ENCODE measurements at places on chromosomes 16 and 17. TPM values are rescaled to one million over a fixed set of nuclear protein-coding genes. Genes with fewer than 3 reads are reported as not detected.

The KRT15 gene
- 18.9 TPM for polyA plus RNA-seq

The MSI2 gene
- 49.4 TPM for polyA plus RNA-seq

The ZNF287 gene
- 2.7 TPM for polyA plus RNA-seq

DNA sequence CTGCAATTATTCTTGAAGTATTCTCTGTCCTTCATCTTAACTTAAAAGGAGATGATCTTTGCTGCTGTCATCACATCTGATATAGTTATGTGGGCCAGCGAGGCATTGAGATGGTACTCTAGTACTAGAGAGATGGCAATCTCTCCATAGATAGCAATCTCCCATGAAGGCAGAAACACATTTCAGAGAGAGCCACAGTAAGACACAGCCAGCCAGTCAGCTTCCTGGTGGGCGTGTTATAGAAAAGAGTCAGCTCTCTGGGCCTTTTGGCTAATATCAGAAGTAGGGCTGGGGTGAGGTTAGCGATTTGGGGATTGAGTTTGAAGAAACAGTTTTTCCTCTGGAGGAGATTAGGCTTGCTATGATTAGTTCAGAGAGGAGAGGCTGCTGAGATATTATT, 22.6 kb upstream of the EFCAB13 start:
- no peak overlapping the region for H3K4me3 ChIP-seq
- H3K4me1 ChIP-seq, result no peaks in the 10 kb centered on the region
- no peaks in the 10 kb centered on the region for H3K27me3 ChIP-seq
- peaks cover 7% of the 10 kb centered on the region for H3K36me3 ChIP-seq
- DNase-seq, result no peak

GRCh38 chr17:77436058-77436442, 295.3 kb downstream of the SEC14L1 start:
- no peaks in the 10 kb centered on the region for H3K27me3 ChIP-seq
- no peak overlapping the region for H3K27ac ChIP-seq
- DNase-seq, result no peak
- no peak overlapping the region for H3K4me3 ChIP-seq

DNA sequence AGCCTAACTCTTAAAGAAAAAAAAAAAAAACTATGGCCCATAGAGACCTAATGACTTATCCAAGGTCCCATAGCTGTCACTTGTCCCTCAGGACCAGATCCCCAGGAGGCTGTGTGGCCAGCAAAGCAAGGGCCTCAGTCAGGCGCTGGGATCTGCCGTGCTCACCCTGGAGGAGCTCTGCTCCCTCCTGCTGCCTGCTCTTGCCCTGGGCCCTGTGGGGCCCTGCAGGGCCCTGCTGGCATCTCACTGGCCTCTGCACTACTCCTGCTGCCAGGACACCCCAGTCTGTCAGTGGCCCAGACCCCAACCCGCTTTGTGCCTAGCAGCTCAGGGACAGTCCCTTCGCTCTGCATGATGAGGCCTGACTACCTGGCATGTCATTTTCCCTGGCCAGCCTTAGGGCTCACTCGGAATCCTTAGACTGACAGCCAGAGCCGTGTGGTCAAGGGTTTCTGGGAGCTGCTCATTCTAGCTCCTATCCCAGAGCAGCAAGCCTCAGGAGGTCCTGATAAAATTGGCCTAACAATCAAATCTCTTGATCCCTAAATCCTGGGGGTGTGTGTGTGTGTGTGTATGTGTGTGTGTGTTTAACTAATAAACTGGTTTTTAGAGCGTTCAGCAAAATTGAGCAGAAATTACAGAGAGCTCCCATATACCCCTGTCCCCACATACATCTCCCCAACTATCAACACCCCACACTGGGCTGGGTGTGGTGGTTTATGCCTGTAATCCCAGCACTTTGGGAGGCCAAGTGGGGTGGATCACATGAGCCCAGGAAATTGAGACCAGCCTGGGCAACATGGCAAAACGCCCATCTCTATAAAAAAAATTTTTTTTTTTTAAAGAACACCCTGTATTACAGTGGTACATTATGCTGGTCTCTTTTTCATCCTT, 21.7 kb downstream of the KATNIP start:
- H3K4me1 ChIP-seq, result no peaks in the 10 kb centered on the region
- no peaks in the 10 kb centered on the region for H3K36me3 ChIP-seq
- H3K27me3 ChIP-seq, result no peaks in the 10 kb centered on the region
- H3K4me3 ChIP-seq, result no peak overlapping the region
- DNase-seq, result no peak
- H3K27ac ChIP-seq, result no peak overlapping the region

- no peak for DNase-seq
- H3K4me3 ChIP-seq, result no peak overlapping the region
- H3K36me3 ChIP-seq, result peaks cover 19% of the 10 kb centered on the region
- no peaks in the 10 kb centered on the region for H3K4me1 ChIP-seq
Measured at GRCh38 chr17:82077617-82078358, 12.2 kb upstream of the DUS1L start.

GRCh38 chr17:12911239-12911638, 106.6 kb downstream of the ELAC2 start:
- DNase-seq, result no peak
- H3K4me1 ChIP-seq, result no peaks in the 10 kb centered on the region
- H3K4me3 ChIP-seq, result no peak overlapping the region
- H3K36me3 ChIP-seq, result no peaks in the 10 kb centered on the region

DNA sequence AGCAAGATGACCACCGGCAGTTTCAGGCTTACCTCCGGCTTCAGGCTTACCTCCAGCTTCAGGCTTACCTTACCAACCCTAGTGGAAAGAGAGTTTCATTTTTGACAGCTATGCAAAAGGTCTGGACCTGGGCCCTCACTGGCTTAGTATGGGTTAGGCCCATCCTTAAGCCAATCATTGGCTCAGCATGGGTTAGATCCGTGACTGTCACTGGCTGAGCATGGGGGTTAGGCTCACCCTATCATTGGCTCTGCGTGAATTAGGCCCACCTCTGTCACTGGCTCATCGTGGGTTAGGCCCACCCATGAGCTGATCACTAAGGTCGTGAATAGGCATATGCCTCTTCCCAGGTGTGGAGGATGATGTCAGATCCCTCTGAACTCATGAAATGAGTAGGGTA, 8.1 kb downstream of the NDE1 start:
- H3K27ac ChIP-seq, result no peak overlapping the region
- no peaks in the 10 kb centered on the region for H3K27me3 ChIP-seq
- no peak for DNase-seq
- no peaks in the 10 kb centered on the region for H3K36me3 ChIP-seq

GRCh38 chr17:66904760-66905624, 59.5 kb upstream of the CACNG4 start:
- H3K4me1 ChIP-seq, result no peaks in the 10 kb centered on the region
- no peaks in the 10 kb centered on the region for H3K27me3 ChIP-seq
- H3K4me3 ChIP-seq, result no peak overlapping the region

DNA sequence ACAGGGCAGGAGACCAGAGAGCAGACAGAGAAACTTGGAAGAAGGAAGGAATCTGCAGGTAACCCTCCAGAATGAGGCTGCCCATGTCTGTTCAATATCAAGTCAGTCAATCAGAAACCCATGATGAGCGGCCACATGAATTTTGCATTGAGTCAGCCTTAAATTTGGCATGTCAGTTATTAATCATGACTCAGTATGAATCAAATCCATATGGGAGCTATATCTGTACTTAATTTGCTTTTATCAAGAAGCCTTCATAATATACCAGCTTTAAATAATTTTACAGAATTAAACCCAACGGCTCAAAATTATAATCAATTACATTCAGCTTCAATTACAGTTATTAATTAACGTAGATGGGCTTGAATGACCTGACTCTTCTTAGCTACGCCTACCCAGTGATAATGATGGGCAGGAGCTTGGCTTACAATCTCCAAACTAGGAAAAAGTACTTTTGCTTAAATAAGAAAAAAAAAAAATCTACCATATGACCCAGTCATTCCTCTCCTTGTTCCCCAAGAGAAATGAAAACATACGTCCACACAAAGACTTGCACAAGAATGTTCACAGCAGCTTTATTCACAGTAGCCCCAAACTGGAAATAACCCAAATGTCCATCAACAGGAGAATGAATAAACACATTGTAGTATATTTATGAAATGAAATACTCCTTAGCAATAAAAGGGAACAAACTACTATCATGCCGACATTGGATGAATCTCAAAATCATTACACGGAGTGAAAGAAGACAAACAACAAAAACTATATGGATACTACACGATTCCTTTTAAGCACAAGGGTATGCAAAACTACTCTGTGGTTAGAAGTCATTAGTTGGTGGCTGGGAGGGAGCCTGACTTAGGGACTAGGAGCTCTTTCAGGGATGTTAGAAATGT, 48.6 kb downstream of the SLC39A11 start:
- H3K4me3 ChIP-seq, result no peak overlapping the region
- H3K36me3 ChIP-seq, result no peaks in the 10 kb centered on the region
- H3K4me1 ChIP-seq, result no peaks in the 10 kb centered on the region
- no peak overlapping the region for H3K27ac ChIP-seq
- DNase-seq, result no peak
- H3K27me3 ChIP-seq, result no peaks in the 10 kb centered on the region

DNA sequence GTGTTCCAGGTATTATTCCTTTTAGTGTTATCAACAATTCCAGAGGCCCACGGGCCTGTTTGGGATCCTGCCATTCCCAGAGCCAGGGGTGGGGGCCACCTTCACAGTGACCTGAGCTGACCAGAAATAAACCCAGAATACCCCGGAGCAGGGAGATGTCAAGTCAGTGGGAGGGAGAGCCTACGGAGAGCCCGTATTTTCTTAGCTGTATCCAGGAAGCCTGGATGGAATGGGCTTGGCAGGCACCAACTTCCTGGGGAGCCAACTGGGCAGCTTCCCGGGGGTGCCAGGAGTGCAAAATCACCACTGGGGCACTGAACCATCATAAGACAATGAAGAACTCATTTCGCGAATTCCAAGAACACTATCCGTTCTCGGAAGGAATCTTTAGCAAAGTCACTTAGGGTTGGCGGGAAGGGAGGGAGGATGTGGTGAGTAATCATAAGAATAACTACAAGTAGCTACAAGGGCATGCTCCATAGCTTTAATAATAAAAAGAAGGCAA, 13.2 kb upstream of the MRTFB start:
- H3K4me3 ChIP-seq, result no peak overlapping the region
- no peaks in the 10 kb centered on the region for H3K36me3 ChIP-seq
- no peaks in the 10 kb centered on the region for H3K27me3 ChIP-seq
- H3K4me1 ChIP-seq, result no peaks in the 10 kb centered on the region
- H3K27ac ChIP-seq, result no peak overlapping the region

- no peaks in the 10 kb centered on the region for H3K36me3 ChIP-seq
- no peak overlapping the region for H3K4me3 ChIP-seq
- H3K27ac ChIP-seq, result no peak overlapping the region
- H3K4me1 ChIP-seq, result no peaks in the 10 kb centered on the region
Measured at GRCh38 chr17:8793649-8794048, 5.5 kb downstream of the MFSD6L start.

GRCh38 chr17:64156670-64157069, 26.7 kb upstream of the ERN1 start:
- H3K36me3 ChIP-seq, result no peaks in the 10 kb centered on the region
- peaks cover 4% of the 10 kb centered on the region for H3K4me1 ChIP-seq
- H3K27ac ChIP-seq, result peak overlapping the region; percentile 27
- DNase-seq, result no peak
- no peaks in the 10 kb centered on the region for H3K27me3 ChIP-seq
- no peak overlapping the region for H3K4me3 ChIP-seq

The CD300C gene
- 1.1 TPM for polyA plus RNA-seq

The KRT27 gene
- polyA plus RNA-seq, result not detected

The RAB37 gene
- polyA plus RNA-seq, result 1.8 TPM

- H3K36me3 ChIP-seq, result no peaks in the 10 kb centered on the region
- DNase-seq, result no peak
- peaks cover 3% of the 10 kb centered on the region for H3K4me1 ChIP-seq
- no peak overlapping the region for H3K4me3 ChIP-seq
Measured at GRCh38 chr16:57889111-57889510, 81.8 kb downstream of the CNGB1 start.

DNA sequence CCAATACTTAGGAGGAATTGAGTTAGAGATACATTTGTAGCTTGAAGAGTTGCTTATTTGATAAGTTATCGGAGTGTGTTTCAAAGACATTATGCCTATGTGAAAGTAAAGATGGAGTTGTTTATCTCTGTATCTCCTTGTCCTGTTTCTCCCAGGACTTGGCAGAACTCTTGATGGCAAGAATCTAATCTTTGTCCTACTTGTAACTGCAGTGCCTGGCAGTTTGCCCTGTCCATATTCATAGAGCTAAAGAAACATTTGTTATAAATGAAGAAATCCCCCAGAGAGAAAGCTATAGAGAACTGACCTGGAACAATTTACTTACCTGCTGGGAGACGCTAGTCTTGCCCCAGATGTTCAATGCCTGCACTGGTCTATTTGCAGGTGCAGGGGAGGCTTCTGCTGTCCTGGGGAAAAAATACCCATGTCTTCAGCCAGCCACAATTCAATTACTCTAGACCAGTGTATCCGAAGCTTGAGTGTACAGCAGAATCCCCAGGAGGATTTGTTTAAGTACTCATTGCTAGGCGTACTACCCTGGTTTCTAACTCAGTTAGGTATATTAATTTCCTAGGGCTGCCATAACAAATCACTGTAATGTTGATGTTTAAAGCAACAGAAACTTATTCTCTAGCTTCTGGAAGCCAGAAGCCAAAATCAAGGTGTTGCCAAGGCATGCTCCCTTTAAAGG, 410.0 kb upstream of the HSBP1 start:
- DNase-seq, result no peak
- H3K27ac ChIP-seq, result no peak overlapping the region
- H3K36me3 ChIP-seq, result no peaks in the 10 kb centered on the region
- no peaks in the 10 kb centered on the region for H3K4me1 ChIP-seq
- H3K27me3 ChIP-seq, result no peaks in the 10 kb centered on the region

DNA sequence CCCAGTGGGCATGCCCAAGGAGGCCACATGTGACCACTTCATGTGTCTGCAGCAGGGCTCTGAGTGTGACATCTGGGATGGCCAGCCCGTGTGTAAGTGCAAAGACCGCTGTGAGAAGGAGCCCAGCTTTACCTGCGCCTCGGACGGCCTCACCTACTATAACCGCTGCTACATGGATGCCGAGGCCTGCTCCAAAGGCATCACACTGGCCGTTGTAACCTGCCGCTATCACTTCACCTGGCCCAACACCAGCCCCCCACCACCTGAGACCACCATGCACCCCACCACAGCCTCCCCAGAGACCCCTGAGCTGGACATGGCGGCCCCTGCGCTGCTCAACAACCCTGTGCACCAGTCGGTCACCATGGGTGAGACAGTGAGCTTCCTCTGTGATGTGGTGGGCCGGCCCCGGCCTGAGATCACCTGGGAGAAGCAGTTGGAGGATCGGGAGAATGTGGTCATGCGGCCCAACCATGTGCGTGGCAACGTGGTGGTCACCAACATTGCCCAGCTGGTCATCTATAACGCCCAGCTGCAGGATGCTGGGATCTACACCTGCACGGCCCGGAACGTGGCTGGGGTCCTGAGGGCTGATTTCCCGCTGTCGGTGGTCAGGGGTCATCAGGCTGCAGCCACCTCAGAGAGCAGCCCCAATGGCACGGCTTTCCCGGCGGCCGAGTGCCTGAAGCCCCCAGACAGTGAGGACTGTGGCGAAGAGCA, 4.4 kb downstream of the WFIKKN2 start:
- peaks cover 11% of the 10 kb centered on the region for H3K27me3 ChIP-seq
- peaks cover 11% of the 10 kb centered on the region for H3K4me1 ChIP-seq
- H3K36me3 ChIP-seq, result no peaks in the 10 kb centered on the region
- DNase-seq, result no peak

- peaks cover 2% of the 10 kb centered on the region for H3K4me1 ChIP-seq
- no peak overlapping the region for H3K4me3 ChIP-seq
- DNase-seq, result no peak
- H3K27me3 ChIP-seq, result no peaks in the 10 kb centered on the region
- no peaks in the 10 kb centered on the region for H3K36me3 ChIP-seq
- no peak overlapping the region for H3K27ac ChIP-seq
Measured at GRCh38 chr16:52535076-52535475, 11.9 kb downstream of the TOX3 start.

The GAST gene
- not detected for polyA plus RNA-seq

- H3K4me1 ChIP-seq, result no peaks in the 10 kb centered on the region
- H3K27me3 ChIP-seq, result no peaks in the 10 kb centered on the region
- peak; percentile 77 for DNase-seq
Measured at GRCh38 chr16:27195941-27196595, 7.3 kb upstream of the KDM8 start.

All from small intestine (tissue), 16 donors.